ENCODE measurements at places on chromosomes 16 and 17.

DNA sequence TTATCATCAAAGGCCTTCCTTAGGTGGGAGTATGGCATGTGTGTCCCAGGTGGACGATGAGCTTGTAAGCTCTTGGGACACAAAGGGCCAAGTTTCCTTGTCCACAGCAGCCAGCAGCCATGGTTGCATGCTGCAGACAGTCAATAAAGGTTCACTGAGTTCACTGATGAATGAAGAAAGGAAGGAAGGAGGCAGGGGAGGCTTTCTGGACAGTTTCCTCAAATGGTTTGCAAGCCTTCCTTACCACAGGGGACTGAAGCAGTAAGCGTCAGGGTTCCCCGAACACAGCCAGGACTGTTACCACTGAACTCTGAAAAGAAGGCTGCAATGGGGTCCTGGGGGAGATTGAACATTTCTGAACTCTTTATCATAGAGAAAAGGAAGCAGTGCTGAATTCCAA is 111.1 kb downstream of the GAS7 start:
- DNase-seq = no peak

DNA sequence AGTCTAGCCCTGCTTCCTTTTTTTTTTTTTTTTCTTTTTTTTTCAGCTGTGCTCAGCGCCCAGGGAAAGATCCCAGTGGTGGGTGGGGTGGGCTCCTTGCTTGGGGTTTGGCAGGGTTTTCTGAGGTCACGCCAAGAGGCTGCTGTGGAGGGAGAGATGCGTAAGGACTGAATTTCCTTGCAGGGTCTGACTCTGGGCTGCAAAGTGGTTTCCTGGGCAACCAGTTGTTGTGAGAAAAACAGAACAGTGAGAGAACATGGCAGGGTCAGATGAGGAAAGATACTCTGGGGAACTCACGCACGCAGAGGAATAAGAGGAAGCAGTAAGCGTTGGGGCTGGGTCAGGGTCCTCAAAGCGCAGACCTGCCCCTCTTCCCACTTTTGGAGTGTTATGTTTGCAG is 119.5 kb downstream of the IRF8 start:
- DNase-seq = no peak

DNA sequence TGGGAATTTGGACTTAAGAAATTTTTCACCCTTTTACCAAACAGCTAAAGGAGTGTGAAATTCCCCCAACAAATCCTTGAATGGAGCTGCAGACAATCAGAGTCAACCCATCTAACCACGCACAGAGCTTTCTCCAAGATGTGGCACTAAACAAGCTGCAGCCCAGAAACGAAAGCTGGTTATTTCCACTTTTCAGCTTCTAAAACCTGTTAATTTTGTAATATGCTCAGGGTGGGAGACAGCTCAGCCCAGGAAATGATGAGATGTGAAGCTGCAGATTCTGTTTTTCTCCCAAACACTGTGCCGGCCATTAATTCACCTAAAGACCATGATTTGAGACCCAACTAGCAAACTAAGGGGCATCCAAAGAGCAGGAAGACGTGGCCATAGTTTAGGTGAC is 33.2 kb upstream of the ABR start:
- DNase-seq = no peak

DNA sequence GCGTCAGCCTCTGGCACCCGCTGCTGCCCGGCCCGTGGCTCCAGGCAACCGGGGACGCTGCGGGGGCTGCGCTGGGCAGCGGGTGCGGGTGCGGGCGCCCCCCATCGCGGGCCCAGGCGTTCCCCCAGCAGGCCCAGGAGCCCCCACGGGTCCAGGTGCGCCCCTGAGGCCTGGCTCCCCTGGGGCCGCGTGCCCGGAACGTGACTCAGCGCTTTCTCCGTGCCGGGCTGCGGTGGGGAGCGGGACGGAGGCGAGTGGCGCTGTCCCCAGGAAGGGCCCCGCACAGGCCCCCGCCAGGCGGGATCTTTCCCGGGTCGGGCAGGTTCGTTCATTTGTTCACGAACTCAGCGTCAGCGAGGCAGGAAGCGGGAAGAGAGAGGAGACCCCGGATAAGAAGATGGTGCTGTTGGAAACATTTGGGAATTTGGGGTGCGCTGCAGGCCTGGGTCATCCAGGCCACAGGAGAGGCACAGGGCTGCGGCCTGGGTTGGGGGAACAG is 18.4 kb upstream of the EXOC7 start:
- DNase-seq = no peak

DNA sequence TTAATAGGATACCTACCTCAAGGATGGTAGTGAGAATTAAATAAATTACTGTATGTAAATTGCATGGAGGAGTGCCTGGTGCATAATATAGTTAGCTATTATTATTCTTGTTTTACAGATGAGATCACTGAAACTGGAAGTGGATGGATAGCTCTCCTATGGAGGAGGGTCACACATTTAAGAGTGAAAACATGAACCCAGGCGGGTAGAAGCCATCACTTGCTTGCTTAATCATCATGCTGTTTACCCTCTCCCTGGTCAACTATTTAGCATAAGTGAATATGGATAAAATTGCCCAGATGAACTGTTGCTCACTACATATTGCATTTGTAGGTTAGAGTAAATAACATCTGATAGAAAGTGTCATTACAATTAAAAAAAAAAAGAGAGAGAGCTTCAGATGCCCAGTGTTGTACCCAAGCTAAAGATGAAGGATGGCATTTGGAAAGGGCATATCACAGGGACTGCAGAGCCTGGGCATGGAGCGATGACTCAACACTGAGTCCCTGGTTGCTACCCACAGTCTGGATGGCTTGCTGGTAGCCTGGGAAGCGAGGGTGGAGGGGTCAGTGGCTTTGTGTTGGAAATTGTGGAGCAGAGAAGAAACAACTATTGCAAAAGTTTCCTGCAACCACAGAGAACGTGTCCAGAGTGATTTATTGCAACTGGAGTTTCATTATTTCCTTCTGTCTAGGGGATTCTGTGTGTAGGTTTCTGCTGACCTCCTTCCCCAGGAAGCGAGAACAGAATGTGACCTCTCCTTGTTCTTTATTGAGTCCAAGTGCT is 414.4 kb downstream of the SHISA9 start:
- DNase-seq = no peak

DNA sequence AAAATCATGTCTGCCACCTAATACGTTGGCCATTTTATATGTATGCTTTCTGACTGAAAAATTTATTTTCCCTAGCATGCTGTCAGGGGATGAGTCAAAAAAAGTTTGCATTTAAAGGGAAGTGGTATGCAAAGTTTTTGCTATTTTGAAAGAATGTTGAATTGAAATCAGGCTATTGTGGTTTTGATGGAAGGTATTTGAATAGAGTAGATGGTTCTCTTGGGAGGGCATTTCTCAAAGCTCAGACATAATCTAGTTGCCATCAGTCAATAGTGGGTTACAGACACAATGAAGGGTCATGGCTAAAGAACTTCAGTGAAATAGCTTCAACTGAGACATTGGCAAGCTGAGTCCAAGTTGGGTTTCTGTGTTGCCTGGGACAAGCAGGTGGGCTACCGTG is 102.4 kb downstream of the MAP2K6 start:
- no peak for DNase-seq

DNA sequence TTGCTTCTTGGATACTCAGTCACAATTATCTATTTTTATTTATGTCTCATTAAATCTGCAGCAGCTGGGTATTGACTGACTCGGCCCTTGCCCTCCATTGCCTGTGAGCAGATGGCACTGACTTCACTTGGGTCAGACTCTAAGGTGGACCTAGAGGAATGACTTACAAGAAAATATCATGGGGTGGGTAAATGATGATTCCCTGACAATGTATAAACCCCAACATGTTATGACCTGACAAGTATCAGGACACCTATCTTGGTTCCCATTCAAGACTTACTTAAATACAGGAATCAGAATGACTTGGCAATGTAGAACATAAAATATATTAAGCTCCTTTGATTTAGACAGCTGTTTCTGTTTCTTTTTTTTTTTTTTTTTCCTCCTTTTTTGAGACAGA is 953.5 kb downstream of the CDH11 start:
- no peak for DNase-seq

DNA sequence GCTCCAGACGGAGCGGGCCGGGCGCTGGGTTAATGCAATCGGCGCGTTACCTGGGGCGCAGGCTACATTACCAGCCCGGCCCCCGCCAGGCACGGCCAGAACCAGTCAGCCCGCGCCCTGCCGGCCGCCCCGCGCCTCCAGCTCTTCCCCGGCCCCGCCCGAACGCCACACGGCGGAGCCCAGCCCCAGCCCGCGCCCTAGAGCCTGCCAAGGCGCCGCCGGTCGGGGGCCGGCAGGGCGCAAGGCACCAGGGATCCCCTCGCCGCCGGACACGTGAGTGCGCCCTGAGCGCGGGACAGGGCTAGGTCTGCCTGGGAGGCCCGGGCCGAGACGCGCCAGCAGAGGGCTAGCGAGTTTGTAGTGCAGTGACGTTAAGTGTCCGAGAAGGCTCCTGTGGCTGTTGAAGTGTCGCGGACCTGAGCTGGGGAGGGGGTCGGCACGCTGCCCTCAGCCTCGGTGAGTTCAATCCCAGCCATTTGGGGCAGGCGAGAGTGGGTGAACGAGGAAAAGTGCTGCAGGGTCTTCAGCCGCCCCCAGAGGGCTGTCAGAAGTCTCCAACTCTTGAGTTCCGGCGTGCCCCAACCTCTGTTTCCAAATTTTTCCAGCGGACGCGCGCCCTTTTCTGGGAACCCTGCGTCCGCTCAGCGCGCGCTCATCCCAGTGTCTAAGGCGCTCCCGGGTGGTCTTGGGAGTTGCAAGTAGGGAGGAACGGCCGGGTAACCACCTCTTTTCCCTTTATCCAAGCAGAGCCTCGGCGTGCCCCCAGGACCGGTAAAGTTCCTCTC is at the start of gene SLC6A2:
Gene SLC6A2, plus strand, starts transcription at position 92 of the 785 bp plus-strand sequence. CDS start 707 bp downstream, outside the sequence.
- DNase-seq = peak; percentile 22

GRCh38 chr16:5415123-5415522 is 317.5 kb upstream of the EEF2KMT start:
- no peak for DNase-seq

GRCh38 chr16:87264634-87265033 is 52.6 kb downstream of the C16orf95 start:
- DNase-seq = no peak

- DNase-seq = no peak
Measured at GRCh38 chr16:12837291-12837690, 33.6 kb upstream of the CPPED1 start.

- no peak for DNase-seq
Measured at GRCh38 chr17:36808180-36808661, 129.1 kb upstream of the LHX1 start.

GRCh38 chr17:79050551-79050950 is 24.1 kb upstream of the ENGASE start:
- DNase-seq = no peak

DNA sequence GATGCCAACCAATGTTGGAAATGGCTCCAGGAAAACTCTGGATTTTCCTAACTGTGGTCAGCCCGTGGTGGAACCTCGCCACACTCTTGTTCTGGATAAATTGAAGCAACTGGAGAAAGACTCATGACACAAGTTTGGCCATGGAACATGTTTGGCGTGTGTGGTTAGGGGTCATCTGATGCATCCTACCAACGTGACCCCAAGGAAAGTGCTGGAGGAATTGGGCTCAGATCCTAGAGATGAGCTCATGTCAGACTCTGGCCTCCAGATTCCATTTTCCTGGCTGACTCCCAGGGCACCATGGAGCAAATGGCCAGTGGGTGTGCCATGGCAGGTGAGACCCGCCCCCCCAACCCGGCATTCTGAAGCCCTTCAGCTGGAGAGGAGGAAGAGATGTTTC is 58.5 kb downstream of the CACNG5 start:
- DNase-seq = no peak

GRCh38 chr16:58013201-58013956 is 12.2 kb downstream of the USB1 start:
- no peak for DNase-seq

DNA sequence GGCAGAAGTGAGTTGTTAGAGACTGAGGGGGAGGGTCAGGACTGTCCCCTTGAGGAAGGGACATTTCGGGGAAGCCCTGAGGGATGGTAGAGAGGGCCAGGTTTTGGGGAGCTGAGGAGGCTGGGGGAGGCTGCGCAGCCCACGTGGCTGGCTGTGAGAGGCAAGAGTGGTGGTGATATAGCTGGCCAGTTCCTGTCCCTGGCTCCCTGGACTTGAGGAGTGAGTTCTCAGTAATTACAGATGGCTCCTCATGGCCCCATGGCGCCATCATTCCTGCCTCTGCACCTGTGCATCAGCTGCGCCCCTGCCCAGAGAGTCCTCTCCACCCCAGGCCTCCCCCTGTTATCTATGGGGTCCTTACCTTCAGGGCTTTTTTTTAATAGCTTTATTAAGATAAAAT is 30.3 kb downstream of the MPRIP start:
- no peak for DNase-seq

- peak; percentile 64 for DNase-seq
Measured at GRCh38 chr17:79993390-79994227, 42.1 kb downstream of the TBC1D16 start.

DNA sequence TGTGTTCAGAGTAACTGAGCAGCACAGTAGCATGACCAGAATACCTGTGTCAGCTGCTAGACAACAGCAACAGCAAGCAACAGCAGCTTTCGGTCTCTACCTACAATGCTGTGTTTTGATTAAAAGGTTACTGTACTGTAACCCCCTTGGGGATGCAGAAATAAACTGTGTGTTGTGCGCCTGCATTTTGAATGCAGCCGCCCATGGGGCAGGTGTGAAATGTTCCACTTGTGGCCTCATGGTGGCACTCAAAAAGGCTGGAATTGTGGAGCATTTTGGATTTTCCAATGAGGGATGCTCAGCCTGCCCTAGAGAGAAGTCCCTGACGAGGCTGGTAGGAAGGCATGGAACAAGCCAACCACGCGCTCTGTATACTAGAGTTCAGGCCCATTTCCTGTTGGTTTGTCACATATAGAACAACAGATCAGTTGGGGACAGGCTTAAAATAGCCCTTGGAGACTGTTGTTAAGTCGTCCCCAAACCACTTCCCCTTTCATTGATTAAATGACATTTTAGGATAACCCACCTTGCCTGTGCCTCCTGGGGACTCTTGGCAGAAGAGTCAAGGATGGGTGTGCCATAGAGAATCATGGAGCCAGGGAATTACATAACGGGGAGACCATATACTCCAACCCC is 27.1 kb downstream of the SCPEP1 start:
- DNase-seq = no peak

DNA sequence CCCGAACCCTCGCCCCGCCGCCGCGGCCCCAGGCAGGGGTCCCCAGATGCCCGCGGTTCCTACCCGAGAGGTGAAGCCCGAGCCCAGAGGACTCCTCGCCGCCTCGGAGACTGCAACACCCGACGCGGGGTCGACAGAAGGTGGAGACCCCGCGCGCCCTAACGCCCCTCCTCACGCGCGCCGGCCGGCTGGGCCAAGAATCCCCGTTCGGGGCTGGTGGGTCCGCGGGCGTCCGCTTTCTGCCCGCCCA is 515 bp downstream of the SUMO2 start:
- DNase-seq = no peak

DNA sequence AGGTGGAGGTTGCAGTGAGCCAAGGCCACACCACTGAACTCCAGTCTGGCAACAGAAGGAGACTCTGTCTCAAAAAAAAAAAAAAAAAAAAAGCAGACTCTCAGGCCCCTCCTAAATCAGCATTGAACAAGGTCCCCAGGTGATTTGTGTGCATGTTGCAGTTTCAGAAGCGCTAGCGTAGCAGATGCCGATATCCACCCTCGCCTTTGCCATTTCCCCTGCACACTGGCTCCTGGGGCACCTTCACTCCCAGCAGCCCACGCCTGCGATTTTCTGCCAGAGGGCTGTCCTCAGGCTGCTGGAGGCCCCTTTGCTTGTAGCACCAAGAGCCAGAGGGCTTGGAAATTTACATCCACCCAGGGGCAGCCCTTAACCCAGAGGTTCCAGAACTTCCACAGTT is 95.6 kb downstream of the WSCD1 start:
- DNase-seq = no peak

GRCh38 chr16:88883946-88884345 is 17.5 kb upstream of the PABPN1L start:
- no peak for DNase-seq

GRCh38 chr16:49856672-49857330 is 889 bp upstream of the ZNF423 start:
- peak; percentile 69 for DNase-seq

Data from prostate gland (tissue), 2 donors.